H4 (cell line): ENCODE measurements at places on chromosomes 5 and 9.
A peak's percentile ranks its signal among the peaks of the same experiment; 100 is the strongest.

DNA sequence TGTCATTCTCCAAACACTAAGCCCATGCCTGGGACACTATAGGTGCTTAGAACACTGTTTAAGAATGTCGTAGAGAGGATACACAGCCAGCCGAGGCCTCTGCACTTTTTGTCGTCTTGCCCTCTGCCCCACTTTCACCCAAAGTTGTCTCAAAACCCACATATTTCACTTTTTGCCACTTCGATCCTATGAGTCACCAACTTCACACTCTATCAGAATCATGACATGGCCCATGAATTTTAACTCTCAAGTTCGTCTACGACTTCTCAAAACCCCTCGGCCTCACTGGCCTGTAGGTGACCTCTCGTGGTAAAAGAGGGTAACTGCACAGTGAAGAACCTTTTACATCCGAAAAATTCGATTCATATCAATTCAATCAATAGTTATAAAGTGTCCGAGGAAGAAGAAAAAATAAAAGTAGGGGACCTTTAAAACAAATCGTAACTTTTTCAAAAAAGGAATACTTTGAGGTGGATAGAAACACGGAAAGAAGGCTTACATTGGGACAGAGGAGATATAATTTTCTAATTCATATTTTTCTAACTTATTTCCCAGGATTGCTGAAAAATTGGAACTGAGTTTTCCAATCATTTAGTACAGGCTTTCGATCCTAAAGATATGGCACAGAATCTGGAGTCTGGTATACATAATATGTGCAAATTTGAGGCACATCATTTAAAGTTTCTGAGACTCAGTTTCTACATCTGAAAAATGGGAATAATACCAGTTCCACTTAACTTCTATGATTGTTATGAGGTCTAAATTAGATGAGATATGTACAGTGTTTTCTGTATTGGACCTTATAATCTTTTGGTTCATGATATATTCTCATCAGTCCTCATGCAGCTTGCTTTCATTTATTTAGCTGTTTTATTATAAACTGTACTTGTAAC, 122.6 kb downstream of the APBA1 start:
- DNase-seq, result peak; percentile 23

DNA sequence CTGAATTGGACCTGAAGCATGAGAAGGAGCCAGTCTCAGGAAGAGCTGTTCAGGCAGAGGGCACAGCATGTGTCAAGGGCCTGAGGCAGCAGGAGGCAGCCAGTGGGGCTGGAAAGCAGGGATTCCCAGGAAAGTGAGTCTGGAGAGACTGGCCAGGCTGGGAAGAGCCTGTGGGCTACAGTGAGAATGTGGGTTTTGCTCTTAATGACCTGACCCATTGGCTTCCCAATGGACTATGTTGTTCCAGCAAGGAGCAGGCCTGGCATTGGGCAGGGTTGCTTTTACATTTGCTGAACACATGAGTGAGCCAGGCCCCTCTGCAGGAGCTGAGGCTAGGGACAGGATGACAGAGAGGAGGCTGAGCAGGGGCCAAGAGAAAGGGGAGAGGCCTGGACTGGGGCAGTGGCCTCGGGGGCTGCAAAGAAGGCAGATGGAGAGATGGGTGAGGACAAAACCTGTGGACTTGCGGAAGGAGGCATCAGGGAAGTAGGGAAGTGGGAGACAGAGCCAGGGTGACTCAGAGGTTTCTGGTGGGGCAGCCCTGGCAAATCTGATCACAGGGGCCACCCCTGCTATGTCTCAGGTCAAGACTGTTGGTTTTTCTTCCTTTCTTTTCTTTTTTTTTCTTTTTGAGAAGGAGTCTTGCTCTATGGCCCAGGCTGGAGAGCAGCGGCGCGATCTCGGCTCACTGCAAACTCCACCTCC, 65.9 kb upstream of the NEK6 start:
- no peak for DNase-seq

DNA sequence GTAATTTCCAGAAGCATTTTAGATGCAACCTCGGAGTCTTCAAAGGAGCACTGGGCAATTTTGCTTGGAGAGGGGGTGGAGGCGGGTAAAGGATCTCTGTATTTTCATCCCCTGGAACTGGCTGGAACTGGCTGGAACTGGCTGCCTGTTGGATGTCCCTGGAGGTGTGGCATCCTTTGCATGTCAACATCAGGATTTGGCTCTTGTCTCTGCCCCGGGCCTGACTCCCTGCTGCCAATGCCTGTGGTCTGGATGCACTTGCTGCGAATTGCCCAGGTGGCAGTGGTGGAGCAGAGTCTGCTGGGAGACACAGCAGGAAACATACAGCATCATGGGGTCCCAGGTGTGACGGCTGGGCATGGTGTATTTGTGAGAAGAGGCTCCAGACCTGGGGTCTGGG, 391.3 kb downstream of the GADD45G start:
- DNase-seq, result no peak

GRCh38 chr5:157387683-157388093, 72.3 kb upstream of the NIPAL4 start:
- DNase-seq, result peak; percentile 69

GRCh38 chr9:127767909-127768331, 10.5 kb downstream of the SH2D3C start:
- DNase-seq, result no peak

DNA sequence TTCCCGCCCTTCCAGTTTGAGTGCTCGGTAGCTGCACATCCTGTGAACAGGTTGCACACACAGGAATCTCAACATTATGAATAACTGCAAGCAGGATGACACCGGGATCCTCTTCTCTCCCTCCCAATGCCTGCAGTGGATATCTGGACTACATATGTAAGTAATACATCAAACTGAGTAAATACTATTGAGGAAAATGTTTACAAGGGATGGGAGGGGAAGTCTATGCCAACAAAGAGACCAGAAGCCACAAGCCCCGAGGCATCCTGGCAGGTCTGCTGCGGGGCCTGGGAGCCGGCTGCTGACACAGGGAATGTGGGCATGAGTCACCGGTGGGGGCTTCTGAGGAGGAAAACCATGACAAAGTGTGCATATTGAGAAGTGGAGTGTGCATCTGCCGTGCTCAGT, 8.6 kb upstream of the ANKRD33B start:
- peak; percentile 88 for DNase-seq

DNA sequence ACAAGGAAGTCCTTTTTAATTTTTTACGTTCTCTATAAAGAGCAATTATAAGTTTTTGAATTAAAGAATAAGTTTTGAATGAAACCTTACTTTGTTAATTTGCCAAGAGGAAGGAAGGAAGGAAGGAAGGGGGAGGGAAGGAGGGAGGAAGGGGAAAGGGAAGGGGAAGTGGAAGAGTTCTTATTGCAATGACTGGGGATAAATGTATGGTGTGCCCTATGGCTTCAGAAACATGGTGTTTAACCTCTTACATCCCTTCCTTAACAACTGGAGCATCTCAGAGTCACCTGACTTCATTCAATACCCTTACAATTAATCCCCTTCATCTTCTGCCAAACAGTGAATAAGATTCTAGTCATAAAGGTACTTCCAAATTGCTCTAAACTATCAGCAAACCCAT, 16.0 kb downstream of the CEMIP2 start:
- no peak for DNase-seq

GRCh38 chr9:72494051-72494450, 27.4 kb upstream of the TMC1 start:
- DNase-seq, result no peak

GRCh38 chr9:607417-607816, 234.1 kb upstream of the DMRT1 start:
- DNase-seq, result no peak

GRCh38 chr9:87387351-87388011, 110.2 kb upstream of the DAPK1 start:
- no peak for DNase-seq

- DNase-seq, result peak; percentile 15
These were observed 49.4 kb downstream of the GGTA1 start for GRCh38 chr9:121450241-121450640.

DNA sequence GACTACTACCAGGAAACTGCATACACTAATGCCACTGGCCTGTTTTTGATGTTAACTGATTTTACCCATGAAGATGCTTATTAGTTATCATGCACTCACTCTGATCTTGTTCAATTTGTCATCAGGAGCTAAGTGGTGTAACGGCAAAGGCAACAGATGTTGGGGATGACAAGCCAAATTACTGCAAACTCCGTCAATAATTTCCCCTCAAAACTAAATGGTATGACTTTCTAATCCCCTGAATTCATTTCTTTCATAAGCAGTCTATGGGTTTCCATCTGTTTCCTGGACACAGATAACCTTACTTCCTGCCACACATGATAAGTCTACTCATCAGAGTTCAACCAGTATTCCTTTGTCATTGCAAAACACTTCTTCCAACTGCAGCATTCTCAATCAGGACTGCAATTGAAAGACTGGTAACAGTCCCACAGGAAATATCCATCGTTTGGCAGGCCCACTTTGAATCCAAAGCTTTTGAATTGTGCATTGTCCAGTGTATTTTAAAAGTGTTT, 96.2 kb upstream of the SMC2 start:
- DNase-seq, result no peak

GRCh38 chr9:38419181-38419580, 5.1 kb downstream of the IGFBPL1 start:
- DNase-seq, result no peak

DNA sequence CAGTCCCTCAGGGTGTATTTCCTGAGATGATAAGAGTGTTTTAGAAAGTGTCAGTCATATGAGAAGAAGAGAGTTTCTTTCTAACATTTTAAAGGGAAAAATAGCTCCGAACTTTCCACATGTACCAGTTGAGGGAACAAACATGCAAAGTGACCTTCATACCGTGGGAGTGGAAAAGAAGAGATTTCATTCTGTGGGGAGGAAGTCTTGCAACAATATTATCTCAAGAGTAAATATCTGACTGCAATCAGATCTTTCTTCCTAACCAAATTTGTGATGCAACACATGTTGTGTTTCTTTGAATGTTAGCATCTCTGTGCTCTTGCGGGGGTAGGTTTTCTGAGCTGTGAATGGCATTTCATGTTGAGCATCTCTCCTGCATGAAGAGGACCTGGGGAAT, 30.6 kb downstream of the ANKRD55 start:
- DNase-seq, result no peak

DNA sequence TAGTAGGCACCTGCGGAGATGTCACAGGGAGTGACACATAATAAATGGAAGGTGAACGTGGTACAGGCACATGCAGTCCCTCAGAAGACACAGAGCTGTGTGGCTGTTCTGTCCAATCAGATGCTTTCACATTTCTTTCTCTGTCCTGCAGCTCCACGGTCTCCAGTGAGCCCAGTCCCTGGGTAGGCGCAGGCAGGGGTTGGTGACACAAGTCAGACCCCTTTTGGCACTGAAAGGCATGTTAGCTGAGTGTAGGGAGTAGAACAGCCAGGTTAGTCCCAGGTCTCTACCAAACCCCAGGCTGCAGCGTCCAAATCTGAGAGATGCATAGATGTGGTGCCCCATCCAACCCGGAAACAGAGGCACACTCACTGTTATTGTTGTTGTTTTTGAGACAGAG, 2.8 kb downstream of the SLC31A2 start:
- no peak for DNase-seq

- DNase-seq, result no peak
These were observed 16.0 kb upstream of the PAPPA start for GRCh38 chr9:116137581-116137980.

- peak; percentile 44 for DNase-seq
These were observed 122.0 kb downstream of the DRD1 start for GRCh38 chr5:175321927-175322532.

- no peak for DNase-seq
These were observed 73.8 kb upstream of the CPLX2 start for GRCh38 chr5:175797521-175798038.

- DNase-seq, result no peak
These were observed 108.9 kb downstream of the PSD2 start for GRCh38 chr5:139904566-139904815.

- DNase-seq, result peak; percentile 67
These were observed at the start of gene RPP25L for GRCh38 chr9:34611811-34612787. Gene RPP25L, minus strand, starts transcription at chr9:34612097. Its CDS starts 801 bp downstream, at chr9:34611296.

DNA sequence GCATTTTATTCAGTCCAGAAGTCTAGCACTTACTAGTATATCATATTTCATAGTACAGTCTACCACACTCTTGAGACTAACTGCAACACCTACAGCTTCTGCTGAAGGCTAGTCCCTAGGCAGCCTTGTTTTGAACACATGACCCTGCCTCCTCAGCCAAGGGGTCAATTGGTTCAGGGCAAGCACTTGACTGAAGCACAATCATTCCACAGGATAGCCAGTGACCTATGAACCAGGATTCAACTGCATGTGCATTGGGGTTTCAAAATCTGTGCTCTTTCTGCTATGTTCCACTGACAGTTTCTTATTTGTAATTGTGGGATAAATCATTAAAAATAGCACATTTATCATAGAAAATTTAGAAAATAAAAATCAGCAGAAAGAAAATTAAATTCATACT, 186.8 kb downstream of the TMEM161B start:
- DNase-seq, result no peak

GRCh38 chr9:79694676-79695400, 123.1 kb downstream of the TLE4 start:
- peak; percentile 54 for DNase-seq

DNA sequence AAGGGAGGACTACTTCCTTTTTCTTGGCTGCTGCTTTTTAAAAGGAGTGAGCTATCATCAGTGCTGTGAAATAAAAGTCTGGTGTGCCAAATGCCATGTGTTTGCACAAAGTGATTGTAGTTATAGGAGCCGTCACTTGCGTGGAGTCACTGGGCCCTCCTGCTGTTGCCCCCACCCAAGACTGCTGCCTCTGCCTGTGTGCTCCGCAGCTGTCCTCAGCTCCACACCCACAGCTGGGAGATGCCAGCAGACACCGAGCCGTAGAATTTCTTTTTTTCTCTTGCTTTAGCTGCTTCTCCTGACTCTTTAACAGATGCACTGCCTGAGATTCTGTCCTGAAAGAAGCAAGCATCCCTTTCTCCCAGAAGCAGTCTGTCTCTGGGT, 9.8 kb upstream of the GLE1 start:
- no peak for DNase-seq

DNA sequence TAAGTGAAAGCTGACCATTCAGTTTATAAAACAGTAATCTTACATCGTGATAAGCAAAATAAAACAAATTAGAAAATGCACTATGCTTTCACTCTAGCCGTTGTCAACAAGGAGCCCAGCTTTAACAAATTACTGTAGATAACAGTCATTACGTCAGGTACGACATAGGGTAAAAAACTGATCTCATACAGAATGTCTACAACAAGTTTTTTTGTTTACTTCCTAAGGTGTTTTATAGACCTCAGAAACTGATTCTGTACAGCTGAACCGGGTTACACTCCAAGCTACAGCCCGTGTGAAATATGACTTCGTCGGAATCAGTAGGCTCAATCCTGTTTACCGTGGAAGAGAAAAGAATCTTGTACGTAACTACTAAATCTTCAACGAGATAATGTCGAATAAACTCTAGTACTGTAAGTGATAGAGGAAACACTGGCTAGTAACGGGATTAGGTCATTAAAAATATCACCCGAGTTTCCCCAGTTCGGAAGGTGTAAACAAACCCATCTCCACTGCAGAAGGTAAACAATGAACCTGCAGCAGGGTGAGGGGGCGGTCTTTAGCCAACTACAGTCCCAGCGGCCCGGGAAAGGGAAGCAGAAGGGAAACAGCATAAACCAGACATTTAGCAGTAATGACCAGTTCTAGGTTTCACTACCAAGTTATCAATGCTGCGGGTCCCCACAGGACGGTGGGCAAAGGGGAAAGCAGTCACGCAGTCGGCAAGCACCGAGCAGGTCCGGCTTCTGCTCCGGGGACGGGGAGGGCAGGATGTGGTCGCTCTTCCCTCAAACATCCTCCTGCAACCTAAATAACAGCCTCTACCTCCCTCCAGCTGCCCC, 1.1 kb downstream of the RICTOR start:
- peak; percentile 50 for DNase-seq

GRCh38 chr9:111284703-111285102, 45.3 kb downstream of the OR2K2 start:
- no peak for DNase-seq

GRCh38 chr5:91264311-91265051, 118.6 kb downstream of the ARRDC3 start:
- no peak for DNase-seq
